ENCODE measurements at places on chromosomes 5 and 9.

GRCh38 chr5:64110222-64110621, 55.4 kb upstream of the RNF180 start:
- no peak for DNase-seq

- no peak for DNase-seq
Observed at GRCh38 chr5:1431896-1432295, 13.3 kb downstream of the SLC6A3 start.

GRCh38 chr5:73902327-73903051, 276.5 kb downstream of the ARHGEF28 start:
- no peak for DNase-seq

DNA sequence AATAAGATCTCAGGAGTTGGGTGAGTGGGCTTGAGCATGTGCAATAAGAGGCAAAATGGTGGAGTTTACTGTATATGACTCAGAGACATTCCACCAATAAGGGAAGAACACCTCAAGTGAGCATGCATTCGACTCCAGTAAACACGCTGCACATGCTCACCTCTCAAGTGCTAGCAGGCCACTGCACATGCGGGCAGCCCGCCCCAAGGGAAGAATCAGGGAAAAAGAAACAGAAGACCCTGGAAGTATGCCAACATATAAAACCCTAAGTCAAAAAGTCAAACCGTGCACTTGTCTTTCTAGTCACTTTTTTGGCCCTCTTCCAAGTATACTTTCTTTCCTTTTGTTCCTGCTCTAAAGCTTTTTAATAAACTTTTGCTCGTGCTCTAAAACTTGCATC, 245.3 kb upstream of the RASA1 start:
- DNase-seq, result no peak

- no peak for DNase-seq
Observed at GRCh38 chr5:82404382-82404945, 126.3 kb upstream of the RPS23 start.
